Fibroblast of skin of right quadriceps (primary cell): ENCODE measurements at places on chromosomes 1 and 21.

DNA sequence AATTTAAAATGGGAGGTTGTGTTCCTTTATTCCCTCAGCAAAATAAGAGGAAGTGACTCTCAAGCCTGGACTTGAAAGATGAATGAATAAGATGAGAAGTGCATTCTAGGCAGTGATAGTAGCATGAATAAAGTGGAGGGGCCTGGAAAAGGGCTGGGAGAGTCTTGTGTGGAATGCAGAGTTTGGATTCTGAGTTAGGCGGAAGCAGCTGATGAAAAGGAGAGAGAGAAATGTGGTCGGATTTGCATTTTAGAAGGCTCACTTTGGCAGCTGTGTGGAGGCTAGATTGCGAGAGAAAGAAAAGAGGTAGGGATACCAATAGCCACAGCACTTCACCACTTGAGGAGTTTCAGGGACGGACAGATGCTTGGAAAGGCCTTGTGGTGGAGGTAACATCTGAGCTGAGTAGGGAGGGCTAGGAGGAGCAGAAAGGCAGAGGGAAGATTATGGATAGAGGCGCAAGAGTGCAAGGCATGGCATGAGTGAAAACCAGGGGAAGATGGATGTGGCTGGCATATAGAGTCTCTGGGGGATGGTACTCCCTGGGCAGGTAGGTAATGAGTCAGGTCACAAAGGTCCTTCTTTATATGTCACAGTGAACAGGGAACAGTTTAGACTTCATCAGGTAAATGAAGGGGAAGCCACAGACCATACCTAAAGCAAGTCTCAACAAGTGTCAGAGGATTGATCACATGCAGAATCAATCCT, 59.6 kb downstream of the ST3GAL3 start:
- peak; percentile 41 for DNase-seq

GRCh38 chr21:38234395-38235142, 22.2 kb upstream of the KCNJ15 start:
- DNase-seq, result no peak

DNA sequence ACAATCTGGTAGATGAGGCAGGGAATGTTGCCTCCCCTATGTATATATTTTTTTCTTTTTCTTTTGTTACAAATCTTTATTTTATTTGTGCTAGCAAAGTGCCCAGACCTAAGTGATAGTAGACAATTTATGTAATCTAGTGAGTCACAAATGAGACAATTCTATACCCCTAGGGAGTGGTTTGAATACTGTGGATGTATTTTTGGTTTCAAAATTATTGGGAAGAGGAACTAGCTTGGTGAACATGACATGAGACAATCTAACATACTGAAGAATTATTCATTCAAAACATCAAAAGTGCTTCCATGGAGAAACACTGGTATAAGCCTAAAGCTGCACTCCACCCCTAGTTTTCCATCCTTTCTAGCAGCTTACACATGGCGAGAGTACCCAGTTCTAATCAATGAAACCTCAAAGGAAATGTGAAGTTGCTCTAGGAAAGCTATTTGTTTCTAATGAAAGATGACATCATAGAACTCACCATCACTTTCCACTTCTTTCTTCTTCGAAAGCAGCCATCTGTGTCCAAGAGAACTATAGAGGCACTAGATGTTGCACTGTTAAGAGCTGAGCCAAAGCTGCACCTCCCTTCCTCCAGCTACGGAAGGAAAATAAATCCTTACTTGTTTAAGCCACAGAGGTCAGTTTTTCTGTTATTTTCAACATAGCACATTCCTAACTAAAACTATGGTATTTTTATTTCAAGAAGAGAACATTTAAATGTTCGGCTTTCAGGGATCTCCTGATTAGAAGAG, 764.6 kb downstream of the LTN1 start:
- DNase-seq, result peak; percentile 18

DNA sequence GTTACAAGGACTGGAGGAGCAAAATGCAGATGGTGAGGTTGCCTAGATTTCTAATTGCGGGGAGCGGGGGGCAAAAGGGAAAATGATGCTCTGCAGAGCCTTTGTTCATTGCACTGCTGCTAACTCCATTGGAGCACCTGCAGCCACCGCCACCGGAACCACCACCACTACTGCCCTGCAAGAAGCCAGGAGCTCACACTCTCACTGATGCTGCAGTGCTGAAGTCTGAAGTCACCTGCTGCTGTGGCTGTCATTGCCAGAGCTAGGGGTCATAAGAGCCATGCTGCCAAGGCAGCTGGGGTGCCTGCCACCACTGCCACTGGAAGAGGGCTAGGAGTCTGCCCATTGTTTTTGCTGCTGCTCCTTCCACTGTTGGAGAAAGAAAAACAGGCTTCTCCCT, 7.3 kb upstream of the HPCAL4 start:
- DNase-seq, result no peak

DNA sequence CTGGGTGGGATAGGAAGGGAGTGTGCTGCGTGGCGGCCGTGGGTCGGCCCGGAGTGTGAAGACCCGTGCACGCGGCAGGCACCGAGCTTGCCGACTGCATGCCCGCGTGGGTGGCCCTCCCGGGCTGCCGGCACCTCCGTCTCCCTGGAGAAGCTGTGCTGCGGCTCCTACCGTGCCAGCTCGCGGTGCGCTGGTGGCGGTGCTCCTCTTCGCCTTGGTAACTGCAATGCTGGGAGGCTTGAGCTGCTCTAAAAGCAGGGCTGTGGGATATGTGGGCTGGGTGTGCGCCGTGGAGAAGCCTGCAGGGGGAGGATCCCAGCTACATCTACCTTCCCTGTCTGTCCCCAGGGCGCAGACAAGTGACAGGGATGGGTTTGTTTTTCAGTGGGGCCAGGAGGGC, 2.4 kb downstream of the GABRD start:
- no peak for DNase-seq

DNA sequence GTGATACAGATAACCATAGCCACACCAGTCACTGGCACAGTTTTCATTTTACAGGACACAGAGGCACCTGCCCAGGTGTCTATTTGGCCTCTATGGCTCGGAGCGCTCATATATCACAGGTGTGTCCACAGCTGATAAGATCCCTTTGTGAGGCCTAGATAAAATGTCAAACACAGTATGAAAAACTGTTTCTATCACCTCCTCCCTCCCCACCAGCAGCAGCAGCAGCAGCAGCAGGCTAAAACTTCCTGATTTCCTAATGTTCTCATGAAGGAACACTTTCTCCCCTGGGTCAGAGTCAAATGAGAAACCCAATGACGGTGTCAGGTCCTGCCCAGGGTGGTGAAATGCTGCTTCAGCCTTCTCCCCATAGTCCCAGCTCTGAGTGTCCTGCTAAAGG, 24.4 kb downstream of the ELAPOR1 start:
- no peak for DNase-seq

DNA sequence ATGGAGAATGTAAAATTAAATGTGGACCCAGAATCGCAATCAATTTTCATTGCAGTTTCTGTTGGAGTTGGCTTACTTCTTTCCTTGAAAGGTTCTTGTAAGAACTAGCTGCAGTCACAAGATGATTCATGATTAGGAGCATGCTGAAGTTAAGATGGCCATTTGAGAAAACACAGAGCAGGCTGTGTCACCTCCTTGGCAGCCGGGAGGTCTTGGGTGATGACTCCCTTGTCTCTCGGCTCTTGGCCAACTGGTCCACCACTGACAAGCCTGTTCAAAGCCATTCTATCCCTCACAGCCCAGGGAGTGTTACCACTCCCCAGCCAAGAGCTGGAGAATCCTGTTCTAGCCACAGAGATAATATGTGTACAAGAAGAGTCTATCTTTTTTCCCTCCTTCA, 40.6 kb downstream of the OPTC start:
- peak; percentile 97 for DNase-seq

GRCh38 chr1:186745531-186746146, 65.4 kb upstream of the PTGS2 start:
- DNase-seq, result no peak

- no peak for DNase-seq
These were observed 64.7 kb downstream of the SETD4 start for GRCh38 chr21:35995522-35996088.

DNA sequence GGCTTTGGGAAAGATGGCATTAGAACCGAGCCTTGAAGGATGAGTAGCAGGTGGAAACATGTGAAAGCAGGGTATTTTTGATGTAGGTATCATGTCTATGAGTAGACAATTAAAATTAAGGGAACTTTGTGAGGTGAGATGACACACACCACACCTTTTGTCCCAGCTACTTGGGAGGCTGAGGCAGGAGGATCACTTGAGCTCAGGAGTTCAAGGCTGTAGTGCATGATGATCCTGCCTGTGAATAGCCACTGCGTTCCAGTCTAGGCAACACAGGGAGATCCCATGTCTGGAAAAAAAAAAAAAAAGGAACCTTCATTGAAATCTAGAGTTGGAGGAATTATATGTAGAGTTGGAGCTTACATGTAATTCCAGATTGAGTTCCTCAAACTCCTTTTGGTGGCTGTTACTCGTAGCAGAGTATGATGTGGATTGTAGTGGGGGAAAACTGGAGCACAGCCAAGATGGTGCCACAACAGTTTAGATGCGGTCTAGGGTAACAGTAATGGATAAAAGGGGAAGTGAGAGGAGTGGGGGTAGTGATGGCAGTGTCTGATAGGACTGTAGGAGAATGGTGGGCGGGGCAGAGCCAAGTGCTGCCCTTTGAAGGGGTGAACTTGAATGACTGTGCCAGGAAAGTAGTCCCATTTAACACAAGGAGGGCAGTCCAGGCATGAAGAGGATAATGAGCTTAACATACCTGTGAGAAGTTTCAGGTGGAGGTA, 17.4 kb downstream of the AK4 start:
- DNase-seq, result no peak

DNA sequence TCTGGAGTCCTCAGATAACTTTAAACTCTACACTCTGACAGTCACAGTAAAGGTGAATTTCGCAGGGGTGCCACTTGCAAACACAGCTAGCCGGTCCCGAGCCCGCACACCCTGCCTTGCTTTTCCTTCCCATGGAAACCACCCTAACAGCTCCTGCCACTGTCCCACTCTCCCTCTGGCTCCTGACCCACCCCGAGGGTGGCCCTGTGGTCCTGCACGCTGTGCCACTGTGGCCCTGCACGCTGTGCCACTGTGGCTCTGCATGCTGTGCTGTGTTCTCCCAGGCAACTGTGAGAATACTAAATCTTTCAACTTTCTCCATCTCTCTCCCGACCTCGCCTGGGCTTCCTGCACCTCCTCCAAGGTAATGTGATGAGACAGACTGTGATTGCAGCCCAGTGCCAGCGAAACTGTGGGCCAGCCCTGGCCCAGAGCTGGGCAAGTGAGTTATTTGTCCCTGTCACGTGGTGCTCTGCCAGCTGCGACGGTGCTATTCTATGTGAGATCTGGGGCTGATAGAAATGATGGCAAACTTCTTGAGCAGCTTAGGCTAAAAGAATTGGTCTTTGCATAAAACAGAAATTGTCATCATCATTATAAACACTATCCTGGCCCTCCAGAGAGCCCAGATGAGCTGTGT, 63.4 kb upstream of the TARBP1 start:
- no peak for DNase-seq
